ENCODE measurements at places on chromosomes 12 and 14.

- DNase-seq: no peak
Observed at GRCh38 chr12:117069926-117070900, 29.0 kb downstream of the TESC start.

- no peak for DNase-seq
Observed at GRCh38 chr12:49667325-49668090, 39.7 kb downstream of the FMNL3 start.

DNA sequence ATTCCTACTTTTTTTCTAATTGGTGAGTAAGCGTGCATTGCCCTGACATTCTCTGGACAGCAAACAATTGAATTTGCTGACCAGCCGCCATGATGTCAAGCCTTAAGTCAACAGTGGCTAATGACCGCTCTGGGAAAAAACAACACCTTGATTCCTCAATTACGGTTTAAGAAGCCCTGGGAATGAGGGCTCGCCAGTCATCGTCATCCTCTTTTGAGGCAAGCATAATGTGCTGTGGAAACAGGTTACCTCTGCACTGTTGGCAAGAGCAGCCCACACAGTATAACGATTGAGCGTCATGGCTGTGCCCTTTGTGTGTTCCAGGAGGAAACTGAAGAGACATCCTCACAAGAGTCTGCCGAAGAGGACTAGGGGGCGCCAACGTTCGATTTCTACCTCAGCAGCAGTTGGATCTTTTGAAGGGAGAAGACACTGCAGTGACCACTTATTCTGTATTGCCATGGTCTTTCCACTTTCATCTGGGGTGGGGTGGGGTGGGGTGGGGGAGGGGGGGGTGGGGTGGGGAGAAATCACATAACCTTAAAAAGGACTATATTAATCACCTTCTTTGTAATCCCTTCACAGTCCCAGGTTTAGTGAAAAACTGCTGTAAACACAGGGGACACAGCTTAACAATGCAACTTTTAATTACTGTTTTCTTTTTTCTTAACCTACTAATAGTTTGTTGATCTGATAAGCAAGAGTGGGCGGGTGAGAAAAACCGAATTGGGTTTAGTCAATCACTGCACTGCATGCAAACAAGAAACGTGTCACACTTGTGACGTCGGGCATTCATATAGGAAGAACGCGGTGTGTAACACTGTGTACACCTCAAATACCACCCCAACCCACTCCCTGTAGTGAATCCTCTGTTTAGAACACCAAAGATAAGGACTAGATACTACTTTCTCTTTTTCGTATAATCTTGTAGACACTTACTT lies 138.9 kb downstream of the HMGA2 start:
- DNase-seq: no peak

DNA sequence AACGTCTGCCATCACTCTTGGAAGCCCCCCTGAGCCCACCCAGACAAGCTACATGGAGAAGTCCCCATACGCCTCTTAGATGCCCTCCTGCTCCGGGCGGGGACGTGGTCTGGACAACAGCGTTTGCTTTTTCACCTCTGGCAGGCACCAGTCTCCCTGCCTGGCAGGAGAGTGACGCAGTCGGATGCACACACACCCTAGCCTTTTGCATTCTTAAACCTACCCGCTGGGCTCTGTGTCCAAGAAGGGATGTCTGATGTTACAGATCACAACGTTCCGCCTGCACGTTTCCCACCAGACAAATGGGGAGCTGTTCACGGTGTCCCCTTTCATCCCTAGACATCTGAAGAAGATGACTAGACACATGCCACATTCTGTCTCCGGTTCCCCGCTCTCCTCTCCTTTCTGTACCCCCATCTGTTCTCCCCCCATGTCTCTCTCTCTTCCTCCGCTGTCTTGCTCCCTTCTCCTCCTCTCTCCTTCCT lies 100.2 kb downstream of the RIMBP2 start:
- DNase-seq: no peak

DNA sequence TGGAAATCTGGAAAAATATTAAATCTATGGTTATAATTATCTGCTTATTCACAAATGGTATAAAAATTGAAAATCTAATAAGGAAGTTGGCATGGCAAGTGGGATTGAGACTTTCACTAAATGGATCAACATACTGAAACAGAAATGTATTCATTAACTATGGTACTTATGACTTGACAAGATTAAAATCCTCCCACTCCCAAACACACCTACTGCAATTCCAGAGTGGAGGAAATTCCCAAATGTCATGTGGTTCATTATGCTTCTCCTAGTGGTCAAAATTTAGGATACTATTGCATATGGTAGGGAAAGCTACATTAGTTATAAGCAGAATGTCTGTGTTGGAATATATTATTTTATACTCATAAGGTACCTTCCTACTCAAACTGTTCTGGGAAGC lies 265.3 kb upstream of the PRICKLE1 start:
- no peak for DNase-seq

DNA sequence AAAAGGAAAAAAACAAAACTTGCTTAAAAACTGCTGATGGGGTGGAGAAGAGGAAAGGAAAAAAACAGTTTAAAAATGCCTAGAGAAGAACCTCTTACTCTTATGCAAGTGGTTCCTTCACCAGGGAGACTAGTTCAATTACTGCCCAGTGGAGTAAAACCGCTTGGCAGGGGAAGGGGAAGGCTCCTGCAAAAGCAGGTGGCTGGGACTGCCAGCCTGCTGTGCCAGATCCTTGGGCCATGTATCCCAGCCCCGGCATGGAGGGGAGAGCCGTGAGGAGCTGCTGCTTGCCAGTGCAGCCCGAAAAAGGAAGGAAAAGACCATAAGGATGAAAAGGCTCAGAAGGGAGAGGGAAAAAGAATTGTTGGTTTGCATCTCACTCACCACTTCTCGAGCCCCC lies 123.0 kb downstream of the FSCB start:
- no peak for DNase-seq

- DNase-seq: no peak
Observed at GRCh38 chr12:113374823-113375428, 16.5 kb downstream of the PLBD2 start.

DNA sequence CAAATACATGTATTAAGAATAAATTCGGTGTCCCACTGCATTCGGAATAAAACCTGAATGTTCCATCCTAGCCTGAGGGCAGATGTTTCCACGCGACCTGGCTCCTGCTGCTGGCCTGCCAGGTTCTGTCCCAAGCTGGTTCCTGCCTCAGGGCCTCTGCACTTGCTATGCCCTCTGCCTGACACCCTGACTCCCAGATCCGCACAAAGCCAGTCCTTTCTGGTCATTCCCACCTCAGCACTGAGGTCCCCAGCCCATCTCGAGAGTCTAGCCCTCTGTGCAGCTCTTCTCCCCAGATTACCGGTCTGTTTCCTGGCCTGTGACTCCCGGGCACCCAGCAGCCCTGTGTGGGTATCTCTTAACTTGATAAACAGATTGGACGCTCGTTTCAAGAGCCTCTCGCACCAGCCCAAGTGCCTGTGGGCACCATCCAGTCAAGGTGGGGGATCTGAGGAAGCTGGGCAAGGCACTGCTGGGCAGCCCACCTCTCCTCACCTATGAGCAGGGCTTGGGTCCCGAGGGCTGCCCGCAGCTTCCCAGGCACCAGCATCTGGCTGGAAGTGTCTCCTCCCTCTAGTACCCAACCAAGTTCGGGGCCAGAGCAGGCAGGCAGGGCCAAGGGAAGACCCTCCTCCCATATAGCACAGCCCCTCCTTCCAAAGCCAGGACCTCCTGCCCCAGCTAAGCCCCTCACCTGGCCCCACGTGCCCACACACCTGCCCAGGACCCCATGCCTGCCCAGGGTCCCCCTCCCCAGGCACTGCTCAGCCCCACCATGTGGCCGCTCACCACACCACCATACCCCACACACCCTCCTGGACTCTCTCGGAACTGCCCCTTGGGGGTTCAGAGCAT lies 132.2 kb downstream of the NCOR2 start:
- DNase-seq: no peak

- DNase-seq: no peak
Observed at GRCh38 chr14:32190673-32191072, 11.2 kb upstream of the RNU6-7 start.

- no peak for DNase-seq
Observed at GRCh38 chr12:19021646-19022045, 107.9 kb upstream of the PLEKHA5 start.

GRCh38 chr14:77421201-77421600 lies 2.1 kb downstream of the NOXRED1 start:
- no peak for DNase-seq

- DNase-seq: no peak
Observed at GRCh38 chr12:94289461-94290312, 141.3 kb downstream of the PLXNC1 start.

- no peak for DNase-seq
Observed at GRCh38 chr12:132253698-132254480, 75.5 kb downstream of the GALNT9 start.

DNA sequence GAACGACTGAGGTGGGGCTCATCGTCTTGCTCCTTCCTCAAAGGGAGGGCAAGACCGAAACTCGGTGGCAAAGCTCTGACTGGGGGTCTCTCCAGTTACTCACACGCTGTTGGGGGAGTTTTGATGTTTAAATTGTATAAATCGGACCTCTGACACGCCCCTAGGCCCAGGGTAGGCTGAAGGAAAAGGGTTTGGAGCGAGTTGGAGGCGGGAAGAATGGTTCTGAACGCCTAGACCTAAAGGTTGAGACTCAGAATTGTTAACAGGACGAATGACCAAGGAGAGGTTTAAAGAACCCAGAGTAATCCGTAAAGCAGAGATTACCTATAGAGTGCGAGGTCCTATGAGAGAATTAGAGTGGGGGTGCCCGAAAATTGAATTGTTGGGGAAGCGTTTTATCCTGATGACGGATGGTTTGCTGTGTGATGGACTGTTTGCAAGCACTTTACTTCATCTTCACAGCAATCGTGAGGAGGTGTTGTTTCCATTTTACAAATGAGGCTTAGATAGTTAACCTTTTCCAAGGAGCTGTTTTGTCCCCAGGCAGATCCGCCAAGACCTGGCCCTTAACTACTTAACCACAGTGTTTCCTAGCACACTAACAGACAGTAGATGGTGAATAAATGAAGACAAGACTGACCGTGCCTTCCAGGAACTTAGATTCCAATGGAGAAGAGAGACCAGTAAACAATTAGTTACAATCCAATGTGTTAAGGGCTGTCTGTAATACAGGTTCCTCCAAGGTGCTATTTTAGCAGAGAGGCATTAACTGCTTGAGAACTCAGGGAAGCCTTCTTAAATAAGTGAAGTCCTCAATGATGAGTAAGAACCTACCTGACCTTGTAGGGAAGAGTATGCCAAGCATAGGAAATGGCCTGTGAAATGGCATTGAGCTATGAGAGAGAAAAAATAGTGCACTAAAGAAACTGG lies 929 bp upstream of the UBE2N start:
- DNase-seq: no peak

GRCh38 chr12:71737197-71737596 lies 17.5 kb upstream of the RAB21 start:
- no peak for DNase-seq

GRCh38 chr12:46082490-46083200 lies 92.3 kb upstream of the SCAF11 start:
- no peak for DNase-seq

DNA sequence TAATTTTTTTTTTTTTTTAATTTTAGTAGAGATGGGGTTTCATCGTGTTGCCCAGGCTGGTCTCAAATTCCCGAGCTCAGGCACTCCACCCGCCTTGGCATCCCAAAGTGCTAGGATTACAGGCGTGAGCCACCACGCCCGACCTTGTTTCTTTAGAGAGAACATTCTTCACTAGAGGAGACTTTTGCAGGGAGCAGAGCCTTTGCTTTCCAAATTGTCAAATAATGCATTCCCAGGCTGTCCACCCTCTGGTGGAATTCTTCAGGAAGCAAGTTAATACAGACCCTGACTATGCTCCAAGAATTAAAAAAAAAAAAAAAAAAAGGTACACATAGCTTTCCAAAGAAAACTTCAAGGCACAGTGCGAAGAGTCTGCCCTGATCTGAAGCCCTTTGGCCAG lies 6.8 kb downstream of the ALDH1L2 start:
- no peak for DNase-seq

DNA sequence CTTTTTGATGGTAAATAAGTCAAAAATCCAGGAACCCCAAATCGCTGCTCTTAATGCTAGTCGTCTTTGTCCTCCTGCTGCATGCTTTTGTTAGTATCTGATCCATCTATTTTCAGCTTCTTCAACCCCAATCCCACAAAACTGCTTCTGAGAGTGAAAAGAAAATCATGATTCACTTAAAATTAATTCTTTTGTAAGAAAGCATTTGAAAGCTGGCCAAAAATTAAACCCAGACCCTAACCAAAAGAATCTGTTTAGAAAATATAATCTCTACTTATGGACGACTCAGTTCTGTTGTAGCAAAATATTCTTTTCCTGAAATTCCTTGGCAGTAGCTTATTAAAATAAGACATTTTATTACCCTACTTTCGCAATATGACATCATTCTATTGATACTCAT lies 443.6 kb upstream of the SYT1 start:
- no peak for DNase-seq

GRCh38 chr14:106455026-106455425 lies 928.6 kb downstream of the TMEM121 start:
- DNase-seq: no peak

GRCh38 chr14:21476523-21476924 lies 235 bp downstream of the RAB2B start:
- no peak for DNase-seq

DNA sequence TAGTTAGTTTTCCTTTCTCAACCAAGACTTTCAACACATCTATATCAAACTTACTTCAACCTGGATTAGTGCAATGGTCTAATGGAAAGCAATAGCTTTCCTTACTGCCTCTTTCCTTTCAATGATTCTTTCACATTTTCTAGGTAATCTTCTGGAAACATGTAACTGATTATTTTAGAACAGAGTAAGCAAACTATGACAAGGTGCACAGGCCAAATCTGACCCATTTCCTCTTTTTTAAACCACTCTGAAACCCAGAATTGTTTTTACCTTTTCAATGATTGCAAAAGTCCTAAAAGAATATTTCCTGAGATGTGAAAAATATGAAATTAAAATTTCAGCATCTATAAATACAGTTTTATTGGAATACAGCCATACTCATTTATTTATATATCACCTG lies 81.6 kb upstream of the TMTC2 start:
- DNase-seq: no peak

- no peak for DNase-seq
Observed at GRCh38 chr12:45685680-45686079, 43.8 kb upstream of the ARID2 start.

All from NCI-H1417 treated with DMSO at 0.1 percent for 48 hours (cell line).